ENCODE measurements at places on chromosomes 12 and 14.
A peak's percentile ranks its signal among the peaks of the same experiment; 100 is the strongest.

DNA sequence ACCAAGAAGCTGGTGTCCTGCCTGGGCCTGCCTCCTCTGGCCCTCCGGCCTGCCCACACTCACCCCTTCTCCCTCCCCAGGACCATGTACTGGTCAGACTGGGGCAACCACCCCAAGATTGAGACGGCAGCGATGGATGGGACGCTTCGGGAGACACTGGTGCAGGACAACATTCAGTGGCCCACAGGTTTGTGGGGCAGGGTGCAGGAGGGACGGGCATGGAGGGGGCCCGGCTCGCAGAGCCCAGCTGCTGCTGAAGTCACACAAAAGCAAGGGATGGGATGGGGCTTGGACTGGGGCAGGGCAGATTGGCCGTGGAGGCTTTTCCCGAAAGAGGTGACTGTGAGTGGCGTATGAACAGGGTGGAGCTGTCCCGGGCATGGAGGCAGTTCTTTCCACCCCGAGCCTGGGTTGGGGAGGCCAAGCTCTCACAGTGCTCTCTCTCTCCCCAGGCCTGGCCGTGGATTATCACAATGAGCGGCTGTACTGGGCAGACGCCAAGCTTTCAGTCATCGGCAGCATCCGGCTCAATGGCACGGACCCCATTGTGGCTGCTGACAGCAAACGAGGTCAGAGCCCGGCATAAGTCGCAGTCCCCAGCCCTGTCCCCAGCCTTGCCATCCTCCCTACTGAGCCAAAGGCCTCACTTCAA lies 7.8 kb upstream of the NXPH4 start:
- DNase-seq: no peak

DNA sequence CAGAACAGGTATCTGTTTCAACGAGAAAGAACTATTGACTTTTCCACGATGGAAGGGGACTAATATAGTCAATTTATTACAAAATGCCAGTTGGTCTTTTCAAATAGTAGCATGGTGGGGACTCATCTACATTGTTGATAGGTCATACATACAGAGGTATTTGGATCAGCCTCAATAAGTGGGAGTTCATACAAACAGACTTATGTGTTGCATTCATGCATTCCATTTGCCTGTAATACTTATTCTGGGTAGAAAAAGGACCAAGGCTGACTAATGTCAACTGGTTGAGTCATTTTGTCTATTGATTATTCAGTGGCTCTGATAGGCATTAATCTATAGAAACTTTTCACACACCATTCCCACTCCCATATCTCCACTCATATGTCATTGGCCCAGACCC lies 41.5 kb upstream of the GLIPR1 start:
- DNase-seq: no peak

DNA sequence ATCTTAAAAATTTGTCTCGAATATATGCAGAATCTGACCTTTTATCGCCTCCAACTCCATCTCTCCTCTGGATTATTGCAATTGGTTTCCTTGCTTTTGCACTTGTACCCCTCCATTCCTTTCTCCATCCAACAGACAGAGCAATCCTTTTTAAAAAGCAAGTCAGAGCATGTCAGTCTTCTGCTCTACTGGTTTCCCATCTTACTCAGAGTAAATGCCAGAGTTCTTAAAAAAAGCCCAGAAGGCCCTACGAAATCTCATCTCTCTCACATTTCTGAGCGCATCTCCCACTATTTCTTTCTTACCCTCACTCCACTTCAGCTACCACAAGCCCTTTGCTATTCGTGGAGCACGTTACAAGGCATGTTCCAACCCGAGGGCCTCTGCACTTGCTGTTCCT lies 236.9 kb upstream of the DDHD1 start:
- no peak for DNase-seq

DNA sequence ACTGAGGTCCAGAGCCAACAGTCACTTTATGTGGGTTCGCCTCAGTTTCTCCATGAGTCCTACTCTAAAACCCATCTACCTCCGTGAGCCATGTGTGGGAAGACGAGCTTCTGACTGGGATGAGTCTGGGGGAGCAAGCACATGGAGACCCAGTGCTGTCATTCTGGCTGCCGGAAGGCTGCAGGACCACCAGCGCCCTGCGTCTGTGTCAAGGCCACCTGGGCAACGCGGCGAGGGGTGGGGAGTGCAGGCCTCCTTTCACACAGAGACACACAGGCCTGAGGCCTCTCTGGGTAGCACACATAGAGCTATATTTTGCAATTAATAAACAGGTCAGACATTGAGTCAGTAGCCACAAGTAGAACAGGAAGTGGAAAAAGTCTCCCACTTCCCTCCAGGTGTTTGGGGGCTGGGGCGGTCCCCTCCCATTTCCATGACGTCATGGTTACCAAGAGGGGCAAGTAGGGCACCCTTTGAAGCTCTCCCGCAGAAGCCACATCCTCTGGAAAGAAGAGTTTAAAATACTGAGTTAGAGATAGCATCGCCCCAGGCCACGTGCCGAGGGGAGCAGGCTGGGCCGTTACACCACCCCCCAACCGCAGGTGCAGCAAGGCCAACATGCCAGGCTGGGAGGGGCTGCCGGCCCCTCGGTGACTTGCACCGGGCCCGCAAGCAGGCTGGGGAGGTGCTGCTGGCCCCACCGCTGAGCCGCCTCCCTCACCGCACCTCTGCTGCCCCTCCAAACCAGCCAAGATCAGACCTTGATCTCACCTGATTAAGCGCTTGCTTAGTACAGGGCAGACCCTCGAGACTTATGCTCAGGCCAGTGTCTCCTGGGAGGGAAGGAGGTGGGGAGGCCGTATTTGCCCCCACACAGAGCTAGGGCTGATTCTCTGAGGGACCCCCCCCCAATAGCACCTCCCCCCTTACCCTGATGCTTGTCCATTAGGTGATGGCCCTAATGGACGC lies 32.7 kb downstream of the DAD1 start:
- DNase-seq: no peak

DNA sequence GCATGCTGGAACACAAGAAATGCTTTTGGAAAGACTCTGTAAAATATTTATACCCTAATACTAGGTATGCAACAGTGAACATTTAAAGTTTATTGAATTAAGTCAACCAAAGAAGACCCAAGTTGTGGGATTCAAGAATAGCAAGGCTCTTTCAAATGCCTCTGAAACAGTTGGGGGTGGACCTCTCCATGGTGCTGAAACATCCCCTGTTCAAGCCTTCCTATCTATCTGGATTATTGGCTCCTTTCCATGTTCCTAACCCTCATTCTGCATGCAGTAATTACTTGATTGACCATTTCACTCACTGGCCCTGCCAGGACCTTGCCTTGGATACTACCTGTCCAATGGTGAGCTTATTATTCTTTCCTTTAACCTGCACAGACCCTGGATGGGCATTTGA lies 349.7 kb downstream of the NRXN3 start:
- no peak for DNase-seq

GRCh38 chr14:32399920-32400319 lies 70.8 kb downstream of the AKAP6 start:
- DNase-seq: no peak

GRCh38 chr12:10211940-10212738 lies 538 bp upstream of the GABARAPL1 start:
- peak; percentile 40 for DNase-seq

DNA sequence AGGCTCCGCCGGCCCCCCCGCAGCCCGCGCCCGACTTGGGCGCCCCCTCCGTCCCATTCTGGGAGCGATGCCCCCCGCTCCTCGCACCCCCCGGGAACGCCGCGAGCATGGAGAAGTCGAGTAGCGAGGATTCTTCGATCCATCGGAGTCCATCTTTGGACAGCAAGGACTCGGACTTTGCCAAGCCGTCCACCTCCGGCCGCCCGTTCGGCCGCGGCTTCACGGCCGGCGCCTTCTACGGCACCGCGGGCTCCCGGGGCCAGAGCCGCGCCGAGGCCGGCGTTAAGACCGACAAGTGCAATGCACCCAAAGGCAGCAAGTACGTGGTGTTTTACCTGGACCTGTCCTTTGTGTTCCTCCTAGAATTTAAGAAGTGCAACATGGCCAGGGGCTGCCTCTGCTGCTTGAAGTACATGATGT lies 123.6 kb downstream of the TSPAN9 start:
- no peak for DNase-seq

DNA sequence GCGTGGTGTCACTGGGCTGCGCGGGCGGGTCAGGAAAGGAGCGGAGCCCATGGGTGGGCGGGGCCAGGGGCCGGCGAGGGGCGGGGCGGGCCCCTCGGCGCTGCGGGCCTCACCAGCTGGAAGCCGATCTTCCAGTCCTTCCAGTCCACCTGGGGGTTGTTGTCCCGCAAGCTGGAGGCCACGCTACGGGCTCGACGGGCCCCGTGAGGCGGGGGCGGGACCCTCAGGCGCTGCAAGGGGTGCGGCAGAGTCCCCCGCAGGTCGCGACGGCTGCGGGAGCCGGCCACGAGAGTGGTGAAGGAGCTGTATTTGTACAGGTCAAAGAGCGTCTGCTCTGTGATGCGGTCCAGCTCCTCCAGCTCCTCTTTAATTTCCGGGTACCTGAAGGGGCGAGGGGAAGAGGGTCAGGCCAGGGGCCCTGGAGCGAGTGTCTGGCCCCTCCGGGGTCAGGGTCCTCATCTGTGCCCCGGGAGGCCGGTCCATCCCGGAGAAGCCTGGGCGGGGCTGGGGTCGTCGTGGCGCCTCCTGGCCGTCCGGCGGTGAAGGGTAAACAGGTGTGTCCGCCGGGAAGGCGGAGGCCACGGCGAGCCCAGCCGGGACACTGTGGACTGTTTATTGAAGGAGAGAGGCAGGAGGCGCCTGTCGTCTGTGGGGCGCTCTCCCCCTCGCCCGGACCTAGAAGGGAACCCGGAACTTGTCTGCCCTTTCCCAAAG lies 11.9 kb downstream of the SCNN1A start:
- no peak for DNase-seq

DNA sequence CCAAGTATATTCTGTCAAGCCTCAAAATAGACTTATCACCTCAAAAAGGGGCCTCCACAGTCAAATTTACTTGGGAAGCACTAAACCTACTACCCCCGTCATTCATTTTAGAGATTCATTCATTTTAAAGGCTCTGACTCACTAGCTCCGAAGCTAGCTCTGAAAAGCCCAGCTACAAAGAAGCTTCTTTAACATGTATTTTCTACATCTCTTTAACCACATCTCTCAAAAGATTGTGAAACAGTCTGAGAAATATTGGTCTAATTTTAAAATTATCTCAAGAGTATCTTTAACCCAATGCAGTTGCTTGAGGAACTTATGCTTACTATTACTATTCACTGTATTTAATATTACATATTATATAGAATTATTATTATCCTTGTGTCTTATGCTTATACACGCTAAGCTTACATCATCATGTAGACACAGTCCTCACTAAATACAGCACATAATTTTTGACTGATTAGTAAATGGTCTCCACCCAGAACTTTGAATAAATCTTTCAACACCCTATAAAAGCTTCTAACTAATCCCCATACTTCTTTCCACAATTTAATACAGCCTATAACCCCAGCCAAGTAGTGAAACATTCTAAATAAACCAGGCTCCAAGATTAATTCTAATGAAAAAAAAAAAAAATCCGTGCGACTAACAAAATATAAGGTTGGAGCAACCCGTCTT lies 7.8 kb downstream of the NT5DC3 start:
- DNase-seq: no peak

- no peak for DNase-seq
Observed at GRCh38 chr12:93593843-93594242, 21.4 kb downstream of the SOCS2 start.

DNA sequence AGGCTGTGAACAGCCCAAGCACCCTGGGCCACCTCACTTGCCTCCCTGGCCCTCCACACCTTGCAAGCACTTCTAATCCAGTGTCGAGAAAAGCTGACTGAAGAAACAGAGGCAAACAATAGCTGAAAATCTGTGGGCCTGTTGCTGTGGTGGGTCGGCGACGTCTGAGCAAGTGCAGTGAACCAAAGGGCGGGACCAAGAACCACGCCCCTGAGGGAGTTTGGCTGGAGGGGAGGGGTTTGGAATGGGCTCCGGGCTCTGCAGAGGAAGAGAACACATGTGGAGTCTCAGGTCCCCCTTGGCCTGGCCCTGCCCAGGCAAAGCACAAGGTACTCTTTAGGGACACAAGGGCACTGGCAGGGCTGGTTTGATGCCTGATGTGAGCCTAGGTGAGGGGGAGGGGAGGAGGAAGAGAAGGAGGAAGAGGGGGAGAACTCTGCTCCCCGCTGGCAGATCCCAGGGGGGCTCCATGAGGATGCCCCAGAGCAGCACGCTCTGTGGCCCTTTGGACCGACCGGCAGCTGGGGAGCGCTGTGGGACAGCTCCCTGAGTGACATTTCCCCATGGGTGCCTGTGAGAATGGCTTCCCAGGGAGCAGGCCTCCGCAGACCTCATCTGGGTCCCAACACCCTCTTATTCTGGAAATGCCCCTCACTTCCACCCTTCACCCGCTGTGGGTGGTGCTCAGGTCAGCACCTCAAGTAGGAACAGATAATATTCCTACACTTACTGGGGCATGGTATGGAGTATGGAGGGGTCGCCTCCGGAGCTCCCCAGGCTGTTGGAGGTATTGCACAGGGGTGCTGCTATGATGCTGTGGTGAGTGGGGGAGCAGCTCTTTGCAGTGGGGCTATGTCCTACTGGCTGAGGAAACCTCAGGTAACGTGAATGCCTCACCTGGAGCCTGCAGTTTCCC lies 85.5 kb downstream of the CPSF2 start:
- no peak for DNase-seq

DNA sequence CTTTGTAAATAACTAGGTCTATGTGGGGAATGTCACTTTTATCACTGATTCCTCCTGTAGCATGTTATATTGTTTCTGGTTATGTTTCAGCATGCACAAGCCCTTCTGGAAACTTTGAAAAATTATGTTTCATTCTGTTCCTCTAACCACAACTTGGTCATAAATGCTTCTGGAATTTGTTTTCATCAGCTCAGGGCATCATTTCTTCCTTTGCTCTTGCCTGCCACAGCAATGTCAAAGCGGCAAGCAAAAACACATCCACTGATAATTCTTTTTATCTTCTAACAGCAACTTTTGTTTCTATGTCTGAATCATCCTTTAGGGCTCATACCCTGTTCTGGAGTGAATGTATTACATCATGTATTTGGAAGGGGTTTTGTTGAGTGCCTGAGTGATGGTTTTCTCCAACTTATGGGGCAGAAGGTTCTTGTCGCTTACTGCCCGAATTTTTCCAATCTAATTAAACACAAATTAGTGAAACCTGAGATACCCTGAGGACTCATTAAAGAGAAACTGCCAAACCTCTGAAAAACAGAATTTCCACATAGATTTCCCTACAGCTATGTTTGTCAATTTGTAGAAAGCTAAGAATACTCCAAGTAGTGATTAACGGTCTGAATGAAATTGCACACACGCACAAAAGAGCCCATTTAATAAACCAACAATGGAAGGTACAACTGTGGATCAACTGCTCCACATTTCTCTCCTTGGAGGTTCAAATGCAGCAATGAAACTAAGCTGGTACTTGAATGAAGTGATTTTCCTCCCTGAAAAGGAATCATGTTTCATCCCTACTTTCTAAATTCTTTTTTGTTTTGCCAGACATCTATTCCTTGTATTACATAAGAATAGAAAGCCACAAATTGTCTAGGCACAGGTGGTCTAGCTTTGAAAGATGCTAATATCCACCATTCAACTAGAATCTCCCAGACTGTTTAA lies 173.5 kb upstream of the KRR1 start:
- DNase-seq: no peak

DNA sequence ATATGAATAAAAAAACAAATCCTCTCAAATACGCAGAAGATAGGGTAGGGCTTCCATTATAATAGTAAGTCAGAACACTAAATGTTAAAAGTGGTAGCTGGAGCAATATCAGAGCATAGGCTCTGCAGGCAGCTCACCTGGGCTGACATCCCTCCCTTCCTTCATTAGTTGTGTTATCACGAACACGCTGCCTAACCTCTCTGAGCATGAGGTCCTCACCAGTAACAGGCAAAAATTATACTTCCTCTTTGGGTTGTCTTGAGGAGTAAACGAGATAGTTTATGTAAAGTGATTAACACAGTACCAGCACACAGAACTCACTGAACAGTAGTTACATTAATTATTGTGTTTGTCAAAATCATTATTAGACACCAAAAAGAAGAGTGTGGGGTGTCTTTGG lies 154.3 kb downstream of the STXBP6 start:
- DNase-seq: no peak
